ENCODE measurements at places on chromosomes 12 and 14.

DNA sequence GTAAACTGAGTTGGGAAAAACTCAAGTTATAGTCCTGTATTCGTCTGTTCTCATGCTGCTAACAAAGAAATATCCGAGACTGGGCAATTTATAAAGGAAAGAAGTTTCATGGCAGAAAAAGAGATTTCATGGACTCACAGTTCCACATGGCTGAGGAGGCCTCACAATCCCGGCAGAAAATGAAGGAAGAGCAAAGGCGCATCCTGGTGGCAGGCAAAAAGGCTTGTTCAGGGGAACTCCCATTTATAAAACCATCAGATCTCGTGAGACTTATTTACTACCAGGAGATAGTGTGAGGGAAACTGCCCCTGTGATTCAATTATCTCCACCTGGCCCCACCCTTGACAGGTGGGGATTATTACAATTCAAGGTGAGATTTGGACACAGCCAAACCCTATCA lies 292.6 kb upstream of the SYT1 start:
- DNase-seq, result no peak

GRCh38 chr12:131894981-131895639 lies 688 bp downstream of the ULK1 start:
- DNase-seq, result no peak

- no peak for DNase-seq
These were observed 1.3 kb upstream of the NR2C1 start for GRCh38 chr12:95074766-95075165.

- no peak for DNase-seq
These were observed 282.1 kb downstream of the RPS29 start for GRCh38 chr14:49303946-49304516.

DNA sequence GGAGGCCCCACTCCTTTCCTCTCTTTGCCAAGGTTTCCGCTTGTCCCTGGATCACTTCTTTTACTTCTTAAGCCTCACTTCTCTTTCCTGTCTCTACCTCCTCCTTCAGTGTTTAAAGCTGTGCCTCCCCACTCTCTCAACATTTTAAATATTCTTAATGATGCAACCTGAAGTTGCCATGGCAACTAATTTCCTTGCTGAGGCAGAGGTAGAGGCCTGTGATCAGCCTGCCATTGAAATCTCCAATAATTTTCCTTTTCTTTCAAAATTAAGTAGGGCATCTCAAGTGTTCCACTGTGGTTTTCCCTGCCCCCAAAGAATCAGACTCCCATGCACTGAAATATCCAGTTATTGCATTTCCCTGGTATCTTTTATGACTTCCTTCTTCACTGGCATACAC lies 108.6 kb upstream of the VRK1 start:
- no peak for DNase-seq
